ENCODE measurements at places on chromosomes 3 and 15. TPM values are rescaled to one million over a fixed set of nuclear protein-coding genes. Genes with fewer than 3 reads are reported as not detected.
A peak's percentile ranks its signal among the peaks of the same experiment; 100 is the strongest.

The FBXO22 gene
- total RNA-seq = 42.9 TPM

The TRPM1 gene
- not detected for total RNA-seq

- no peak for DNase-seq
- H3K36me3 ChIP-seq = no peaks in the 10 kb centered on the region
- no peaks in the 10 kb centered on the region for H3K27me3 ChIP-seq
- H3K27ac ChIP-seq = no peak overlapping the region
- no peaks in the 10 kb centered on the region for H3K4me1 ChIP-seq
Observed at GRCh38 chr3:120498556-120499346, 48.0 kb upstream of the FSTL1 start.

DNA sequence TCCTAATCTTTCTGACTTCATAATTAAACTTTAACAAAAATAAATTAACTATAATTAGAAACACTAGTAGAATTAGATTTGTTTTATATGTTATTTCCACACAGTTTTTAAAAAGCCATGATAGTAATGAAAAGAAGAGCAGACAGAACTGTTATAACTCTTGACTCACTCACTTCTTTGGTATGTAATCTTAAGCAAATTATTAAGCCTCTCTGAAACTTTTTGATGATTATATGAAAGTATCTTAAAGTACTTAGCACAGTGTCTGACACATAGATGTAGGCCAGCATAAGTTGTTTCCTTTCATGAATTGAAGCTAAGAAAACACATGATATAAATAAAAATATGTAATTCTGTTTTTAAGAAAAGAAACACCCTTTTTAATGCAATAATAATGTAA is 123.6 kb upstream of the MLF1 start:
- peaks cover 3% of the 10 kb centered on the region for H3K4me1 ChIP-seq
- H3K4me3 ChIP-seq = no peak overlapping the region
- no peak overlapping the region for H3K27ac ChIP-seq

GRCh38 chr3:127254033-127254644 is 33.7 kb downstream of the PRR20G start:
- peaks cover 14% of the 10 kb centered on the region for H3K27me3 ChIP-seq
- DNase-seq = no peak
- H3K4me3 ChIP-seq = no peak overlapping the region
- H3K36me3 ChIP-seq = no peaks in the 10 kb centered on the region

- no peaks in the 10 kb centered on the region for H3K27me3 ChIP-seq
- H3K36me3 ChIP-seq = peaks cover 6% of the 10 kb centered on the region
- peaks cover 37% of the 10 kb centered on the region for H3K4me1 ChIP-seq
- H3K27ac ChIP-seq = peak overlapping the region; percentile 95
- DNase-seq = no peak
Observed at GRCh38 chr15:68057034-68057433, 2.9 kb downstream of the PIAS1 start.

DNA sequence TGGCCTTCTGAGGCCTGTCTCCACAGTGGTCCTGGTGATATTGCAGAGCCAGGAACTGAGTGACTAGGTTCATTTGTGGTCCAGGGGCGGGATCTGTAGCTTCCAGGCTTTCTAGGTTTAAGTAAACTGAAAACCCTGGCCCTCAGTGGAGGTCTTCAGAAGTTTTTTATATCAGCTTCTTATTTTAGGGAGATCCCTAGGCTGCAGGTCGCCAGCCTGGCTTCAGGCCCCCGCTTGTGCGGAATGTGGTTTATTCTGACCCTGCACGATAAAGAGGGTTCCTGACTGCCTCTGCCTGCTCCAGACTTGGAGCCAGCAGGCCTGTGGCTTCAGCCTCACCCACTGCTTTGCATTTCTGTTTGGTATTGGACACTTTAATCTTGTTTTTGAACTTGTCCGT is 133.9 kb upstream of the PLXNA1 start:
- no peak for DNase-seq
- H3K36me3 ChIP-seq = no peaks in the 10 kb centered on the region
- peaks cover 48% of the 10 kb centered on the region for H3K4me1 ChIP-seq
- no peak overlapping the region for H3K4me3 ChIP-seq
- no peaks in the 10 kb centered on the region for H3K27me3 ChIP-seq

- no peaks in the 10 kb centered on the region for H3K4me1 ChIP-seq
- no peak overlapping the region for H3K4me3 ChIP-seq
- peaks cover 2% of the 10 kb centered on the region for H3K27me3 ChIP-seq
- H3K27ac ChIP-seq = no peak overlapping the region
- H3K36me3 ChIP-seq = no peaks in the 10 kb centered on the region
- no peak for DNase-seq
Observed at GRCh38 chr3:157074981-157075380, 85.0 kb downstream of the CCNL1 start.

- H3K36me3 ChIP-seq = peaks cover 7% of the 10 kb centered on the region
- H3K4me1 ChIP-seq = peaks cover 2% of the 10 kb centered on the region
- H3K4me3 ChIP-seq = no peak overlapping the region
- peaks cover 7% of the 10 kb centered on the region for H3K27me3 ChIP-seq
Observed at GRCh38 chr3:46835054-46835453, 28.2 kb downstream of the MYL3 start.

- H3K27ac ChIP-seq = no peak overlapping the region
- H3K4me3 ChIP-seq = no peak overlapping the region
- no peaks in the 10 kb centered on the region for H3K4me1 ChIP-seq
- H3K36me3 ChIP-seq = no peaks in the 10 kb centered on the region
- DNase-seq = no peak
- no peaks in the 10 kb centered on the region for H3K27me3 ChIP-seq
Observed at GRCh38 chr3:64961301-64961700, 273.5 kb upstream of the ADAMTS9 start.

DNA sequence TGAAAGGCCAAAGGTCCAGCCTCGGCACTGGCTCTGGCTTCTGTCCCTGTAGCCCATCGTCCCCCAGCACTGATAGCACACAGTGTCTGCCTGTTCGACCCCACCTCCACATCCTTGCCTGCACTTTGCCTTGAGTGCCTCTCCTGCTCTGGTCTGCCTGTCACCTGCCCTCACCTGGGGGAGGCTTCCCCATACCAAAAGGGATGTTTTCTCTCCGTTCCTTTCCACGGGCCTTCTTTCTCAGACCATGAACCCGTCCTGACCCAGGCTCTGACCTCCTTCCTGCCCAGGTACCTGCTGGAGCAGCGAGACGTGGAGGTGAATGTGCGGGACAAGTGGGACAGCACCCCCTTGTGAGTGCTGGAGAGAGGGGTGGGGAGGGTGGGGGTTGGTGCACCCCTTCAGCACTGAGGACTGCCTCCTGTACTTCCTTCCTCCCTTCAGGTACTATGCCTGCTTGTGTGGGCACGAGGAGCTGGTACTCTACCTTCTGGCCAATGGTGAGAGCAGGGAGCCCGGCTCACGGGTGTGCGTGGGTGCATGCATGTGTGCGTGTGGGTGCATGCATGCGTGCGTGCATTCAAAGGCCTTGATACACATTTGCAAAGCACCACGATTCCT is 1.5 kb downstream of the ABTB1 start:
- H3K4me1 ChIP-seq = peaks cover 3% of the 10 kb centered on the region
- DNase-seq = no peak
- H3K4me3 ChIP-seq = peak overlapping the region; percentile 70
- H3K27ac ChIP-seq = peak overlapping the region; percentile 38
- peaks cover 15% of the 10 kb centered on the region for H3K27me3 ChIP-seq

GRCh38 chr3:74643636-74644035 is 29.2 kb upstream of the CNTN3 start:
- H3K36me3 ChIP-seq = no peaks in the 10 kb centered on the region
- H3K27me3 ChIP-seq = no peaks in the 10 kb centered on the region
- H3K4me3 ChIP-seq = no peak overlapping the region
- H3K27ac ChIP-seq = peak overlapping the region; percentile 89

DNA sequence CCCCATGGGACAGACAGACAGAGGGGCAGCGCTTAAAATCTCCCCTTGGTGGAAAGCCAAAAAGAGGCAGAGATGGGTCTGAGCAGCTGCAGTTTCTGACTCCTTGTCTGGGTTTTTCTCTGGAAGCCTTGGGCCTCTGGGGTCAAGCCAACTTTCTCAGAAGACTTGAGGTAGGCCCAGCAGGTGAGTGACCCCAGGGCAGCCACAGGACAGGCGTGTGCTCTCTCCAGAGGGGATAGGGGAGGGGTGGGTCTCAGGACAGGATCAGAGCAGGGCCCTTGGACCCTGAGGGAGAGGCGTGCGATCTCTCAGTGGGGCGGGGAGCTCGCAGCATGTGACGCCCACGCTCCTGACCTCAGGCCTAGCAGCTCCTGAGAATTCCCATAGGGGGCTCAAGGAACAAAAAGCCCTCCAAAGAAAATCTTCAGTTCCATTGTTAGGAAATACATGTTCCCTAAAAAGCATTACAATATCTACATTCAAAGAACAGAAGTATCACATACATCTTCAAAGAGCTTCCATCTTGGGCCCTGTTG is 34.6 kb upstream of the DUSP7 start:
- H3K4me3 ChIP-seq = no peak overlapping the region
- H3K27ac ChIP-seq = peak overlapping the region; percentile 1
- DNase-seq = no peak
- H3K36me3 ChIP-seq = peaks cover 1% of the 10 kb centered on the region
- no peaks in the 10 kb centered on the region for H3K27me3 ChIP-seq

DNA sequence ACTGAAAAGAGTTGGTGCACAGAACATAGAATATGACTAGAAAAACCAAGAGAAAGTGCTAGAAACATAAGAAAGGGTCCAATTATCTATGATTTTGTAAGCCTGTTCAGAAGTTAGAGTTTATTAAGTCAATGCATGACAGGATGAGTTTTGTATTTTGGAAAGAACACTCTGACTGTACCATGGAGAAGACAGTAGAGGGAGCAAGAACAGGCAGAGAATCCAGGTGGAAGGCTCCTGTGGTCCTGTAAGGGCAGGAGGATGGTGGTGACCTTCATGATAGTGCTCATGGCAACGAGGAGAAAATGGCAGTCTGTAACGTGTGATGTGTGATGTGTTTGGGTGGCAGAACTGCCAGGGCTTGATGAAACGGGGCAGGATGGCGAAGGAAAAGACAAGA is 249.1 kb downstream of the CTNNB1 start:
- no peaks in the 10 kb centered on the region for H3K27me3 ChIP-seq
- peaks cover 1% of the 10 kb centered on the region for H3K4me1 ChIP-seq
- DNase-seq = no peak
- no peak overlapping the region for H3K27ac ChIP-seq

- H3K4me1 ChIP-seq = peaks cover 15% of the 10 kb centered on the region
- no peak for DNase-seq
- no peak overlapping the region for H3K27ac ChIP-seq
- peaks cover 8% of the 10 kb centered on the region for H3K27me3 ChIP-seq
- no peaks in the 10 kb centered on the region for H3K36me3 ChIP-seq
- no peak overlapping the region for H3K4me3 ChIP-seq
Observed at GRCh38 chr15:66586155-66586976, 20.6 kb upstream of the LCTL start.

GRCh38 chr15:29449136-29449535 is 179.5 kb upstream of the NSMCE3 start:
- H3K36me3 ChIP-seq = no peaks in the 10 kb centered on the region
- peak; percentile 25 for DNase-seq
- no peak overlapping the region for H3K4me3 ChIP-seq
- H3K27ac ChIP-seq = no peak overlapping the region

DNA sequence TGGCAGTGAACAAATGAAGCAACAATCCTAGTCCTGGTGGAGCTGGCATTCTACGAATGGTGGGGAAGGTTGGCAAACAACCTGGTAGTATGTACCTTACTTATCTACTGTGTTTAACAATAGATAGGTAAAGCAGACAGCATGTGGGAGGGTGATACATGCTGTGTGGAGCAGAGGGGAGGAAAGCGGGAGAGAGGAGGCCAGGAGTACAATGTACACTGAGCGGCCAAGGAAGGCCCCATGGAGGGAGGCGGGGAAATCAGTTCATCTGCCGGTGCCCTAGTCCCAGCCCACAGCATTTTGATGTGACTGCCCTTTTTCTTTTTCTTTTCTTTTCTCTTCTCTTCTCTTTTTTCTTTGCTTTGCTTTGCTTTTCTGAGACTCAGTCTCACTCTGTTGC is 5.3 kb upstream of the RHCG start:
- H3K4me1 ChIP-seq = no peaks in the 10 kb centered on the region
- H3K36me3 ChIP-seq = no peaks in the 10 kb centered on the region
- no peak overlapping the region for H3K4me3 ChIP-seq
- peaks cover 51% of the 10 kb centered on the region for H3K27me3 ChIP-seq
- H3K27ac ChIP-seq = no peak overlapping the region

DNA sequence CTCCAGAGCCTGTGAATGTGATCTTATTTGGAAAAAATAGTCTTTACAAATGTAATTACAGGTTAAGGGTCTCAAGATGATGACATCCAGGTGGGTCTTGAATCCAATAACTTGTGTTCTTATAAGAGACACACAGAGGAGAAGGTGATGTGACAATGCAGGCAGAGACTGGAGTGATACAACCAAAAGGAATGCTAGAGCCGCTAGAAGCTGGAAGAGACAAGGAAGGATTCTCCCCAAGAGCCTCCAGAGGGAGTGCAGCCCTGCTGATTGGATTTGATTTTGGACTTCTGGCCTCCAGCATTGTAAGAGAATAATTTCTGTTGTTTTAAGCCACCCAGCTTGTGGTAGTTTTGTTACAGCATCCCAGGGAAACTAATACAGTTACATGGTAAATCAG is 9.7 kb downstream of the MYH15 start:
- no peak overlapping the region for H3K27ac ChIP-seq
- H3K27me3 ChIP-seq = no peaks in the 10 kb centered on the region
- no peaks in the 10 kb centered on the region for H3K36me3 ChIP-seq
- H3K4me3 ChIP-seq = no peak overlapping the region

DNA sequence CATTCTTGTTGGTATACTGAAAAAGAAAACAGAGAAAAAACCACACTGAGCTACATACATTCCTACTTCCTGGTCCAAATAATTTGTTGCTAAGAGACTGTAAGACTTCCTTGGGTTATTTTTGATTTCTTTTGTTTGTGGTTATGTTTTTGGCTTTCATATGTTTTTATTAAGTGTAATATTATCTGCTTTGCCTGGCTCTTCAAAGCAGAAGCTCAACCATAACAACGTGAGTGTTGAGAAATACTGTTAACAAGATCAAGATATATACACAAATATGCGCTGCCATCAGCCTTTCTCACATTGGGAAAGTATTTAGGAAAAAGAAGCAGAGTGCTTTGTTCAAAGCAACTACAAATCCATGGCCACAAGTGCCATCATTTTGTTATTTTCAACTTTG is 556.2 kb upstream of the CBLB start:
- no peak overlapping the region for H3K27ac ChIP-seq
- DNase-seq = no peak
- no peak overlapping the region for H3K4me3 ChIP-seq
- no peaks in the 10 kb centered on the region for H3K27me3 ChIP-seq
- H3K4me1 ChIP-seq = no peaks in the 10 kb centered on the region

Measured in progenitor cell of endocrine pancreas (in vitro differentiated cells).